ENCODE measurements at places on chromosomes 11 and 22.
A peak's percentile ranks its signal among the peaks of the same experiment; 100 is the strongest.

- DNase-seq: no peak
Observed at GRCh38 chr22:46574993-46575910, 37.8 kb upstream of the CELSR1 start.

- DNase-seq: no peak
Observed at GRCh38 chr11:77092382-77092781, 10.3 kb upstream of the OMP start.

GRCh38 chr22:21909871-21910270 is 42.4 kb upstream of the MAPK1 start:
- peak; percentile 1 for DNase-seq

DNA sequence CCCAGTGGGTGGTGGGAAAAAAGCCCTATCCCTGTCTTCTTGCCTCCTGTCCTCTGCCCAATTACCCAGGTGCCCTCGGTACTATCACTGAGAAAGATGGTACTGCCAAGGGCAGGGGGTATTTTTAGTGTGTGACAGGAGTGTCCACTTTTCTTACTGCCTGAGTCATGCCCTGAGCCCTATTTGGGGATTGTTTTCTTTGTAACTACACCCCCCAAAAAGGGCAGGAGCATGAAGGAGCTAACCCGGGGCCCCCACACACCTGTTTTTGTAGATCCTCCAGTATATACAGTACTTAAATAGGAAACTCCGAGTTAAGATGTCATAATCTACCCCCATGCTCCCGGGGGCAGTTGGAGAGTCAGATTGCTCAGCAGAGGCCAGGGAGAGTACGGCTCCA is 3.8 kb downstream of the SMTNL1 start:
- DNase-seq: no peak

DNA sequence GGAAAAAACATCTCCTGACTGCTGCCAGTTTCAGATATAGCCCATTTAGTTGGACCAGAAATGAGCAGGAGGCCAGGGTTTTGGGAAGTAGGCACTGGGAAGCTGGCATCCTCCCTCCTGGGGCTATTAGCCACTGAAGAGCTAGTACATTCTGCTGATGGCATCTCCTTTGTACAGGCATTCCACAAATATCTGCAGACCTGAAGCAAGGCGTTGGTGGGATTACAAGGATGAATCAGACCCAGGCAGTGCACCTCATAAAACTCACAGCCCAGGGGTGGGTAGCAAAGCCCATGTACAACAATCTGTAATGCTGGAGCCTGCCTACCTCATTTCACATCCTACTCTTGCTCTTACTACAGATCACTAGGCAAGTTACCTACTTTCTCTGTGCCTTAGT is 27.5 kb upstream of the POU2AF1 start:
- DNase-seq: no peak

DNA sequence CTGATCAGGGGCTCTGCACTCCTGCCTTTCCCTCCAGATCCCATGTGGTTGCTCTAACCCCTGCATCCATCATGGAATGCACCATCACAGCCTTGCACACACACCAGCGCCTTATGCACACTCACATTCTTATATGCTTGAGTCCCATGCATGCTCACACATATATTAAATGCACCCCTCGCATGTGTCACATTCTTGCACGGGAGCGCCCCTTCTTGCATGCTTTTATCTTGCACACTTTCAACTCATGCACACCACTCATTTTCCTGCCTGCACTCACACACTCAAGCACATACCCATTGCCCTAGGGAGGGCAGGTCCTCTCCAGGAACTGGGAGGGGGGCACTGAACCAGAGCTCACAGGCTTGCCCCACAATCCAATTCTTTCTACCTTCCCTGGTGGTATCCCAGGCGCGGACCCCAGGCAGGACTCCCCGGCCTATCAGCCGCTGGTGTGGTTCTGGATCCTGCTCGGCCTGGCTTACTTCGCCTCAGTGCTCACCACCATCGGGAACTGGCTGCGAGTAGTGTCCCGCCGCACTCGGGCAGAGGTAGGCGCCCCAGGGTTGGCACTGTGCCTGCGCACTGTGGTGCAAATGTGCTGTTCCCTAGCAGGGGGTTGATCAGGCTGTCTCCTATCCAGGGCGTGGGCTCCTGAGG is 2.3 kb upstream of the CATSPERZ start:
- no peak for DNase-seq

DNA sequence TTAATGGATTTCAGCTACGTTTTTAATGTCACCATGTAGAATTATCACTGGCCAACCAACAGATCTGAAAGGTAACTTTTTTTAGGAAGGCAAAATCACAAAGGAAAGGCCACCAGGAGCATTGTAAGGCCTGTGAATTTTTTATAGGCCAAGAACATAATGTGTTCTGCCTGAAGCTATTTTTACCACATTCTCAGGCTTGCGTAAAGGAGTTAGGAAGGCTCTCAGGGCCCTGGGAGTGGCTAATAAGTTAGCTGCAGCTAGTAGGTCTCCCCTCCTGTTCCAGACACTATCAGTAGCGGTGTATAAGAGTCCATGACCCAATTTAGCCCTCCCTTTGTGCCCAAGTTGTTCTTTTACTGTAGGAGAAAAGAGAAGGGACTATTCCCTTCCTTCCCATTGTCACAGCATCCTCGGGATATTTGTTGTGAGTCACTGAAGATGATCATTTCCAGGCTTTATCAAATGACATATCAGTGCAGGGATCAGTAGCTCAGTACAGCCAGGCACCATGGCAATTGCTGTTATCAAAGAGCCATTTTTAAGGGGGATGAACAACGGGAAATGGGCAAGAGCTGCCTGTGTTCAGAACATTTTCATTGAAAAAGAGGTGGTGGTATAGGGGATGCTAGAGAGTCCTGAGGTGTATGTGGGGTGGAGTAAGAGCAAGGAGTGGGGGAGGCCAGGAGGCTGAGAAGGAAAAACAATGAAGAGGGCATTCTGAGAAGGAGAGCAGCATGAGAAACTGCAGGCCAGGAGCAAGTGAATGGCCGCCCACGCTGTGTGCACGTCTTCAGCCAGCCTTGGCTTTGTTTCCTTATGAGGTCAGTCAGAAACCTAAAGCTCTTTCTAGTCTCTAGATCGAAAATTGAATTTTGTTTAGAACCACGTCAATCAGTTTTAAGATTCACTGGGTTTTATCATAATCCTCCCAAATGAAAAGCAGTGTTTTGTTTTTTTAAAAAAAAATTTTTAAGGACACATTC is 940.3 kb downstream of the NTM start:
- no peak for DNase-seq

- DNase-seq: no peak
Observed at GRCh38 chr22:48931452-48931851, 896.2 kb downstream of the BRD1 start.

GRCh38 chr11:130554241-130555055 is 106.0 kb downstream of the ADAMTS15 start:
- DNase-seq: no peak

DNA sequence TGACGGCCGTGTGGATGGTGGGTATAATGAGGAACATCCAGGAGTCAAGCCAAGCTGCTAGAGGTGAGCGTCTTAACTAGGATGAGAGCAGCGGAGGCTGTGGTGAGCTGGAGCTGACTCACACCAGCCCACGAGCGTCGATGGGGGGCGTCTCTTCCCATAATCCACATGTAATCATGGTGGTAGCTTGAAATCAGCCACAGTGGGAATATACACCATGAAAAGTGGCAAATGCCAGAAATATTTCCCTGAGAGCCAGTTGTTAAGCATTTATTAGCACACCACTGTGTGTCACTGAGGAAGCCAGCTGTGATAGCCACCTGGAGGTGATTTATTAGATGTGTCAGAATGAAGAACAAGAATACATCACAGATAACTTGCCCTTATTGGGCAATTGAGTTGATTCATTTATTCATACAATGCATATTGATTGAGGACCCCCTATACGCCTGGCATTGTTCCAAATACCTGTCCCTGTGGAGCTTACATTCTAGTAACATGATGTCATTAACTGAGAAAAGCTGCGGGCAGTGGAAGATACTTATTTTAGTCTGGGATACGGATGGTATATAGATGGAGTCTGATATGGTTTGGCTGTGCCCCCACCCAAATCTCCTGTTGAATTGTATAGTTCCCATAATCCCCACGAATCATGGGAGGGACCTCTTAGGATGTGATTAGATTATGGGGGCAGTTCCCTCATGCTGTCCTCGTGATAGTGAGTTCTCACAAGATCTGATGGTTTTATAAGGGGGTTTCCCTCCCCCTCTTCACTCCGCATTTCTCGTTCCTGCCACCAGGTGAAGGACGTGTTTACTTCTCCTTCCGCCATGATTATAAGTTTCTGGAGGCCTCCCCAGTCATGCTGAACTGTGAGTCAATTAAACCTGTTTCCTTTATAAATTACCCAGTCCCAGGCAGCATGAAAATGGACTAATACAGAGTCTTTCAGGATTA is 473.4 kb downstream of the METTL15 start:
- no peak for DNase-seq

DNA sequence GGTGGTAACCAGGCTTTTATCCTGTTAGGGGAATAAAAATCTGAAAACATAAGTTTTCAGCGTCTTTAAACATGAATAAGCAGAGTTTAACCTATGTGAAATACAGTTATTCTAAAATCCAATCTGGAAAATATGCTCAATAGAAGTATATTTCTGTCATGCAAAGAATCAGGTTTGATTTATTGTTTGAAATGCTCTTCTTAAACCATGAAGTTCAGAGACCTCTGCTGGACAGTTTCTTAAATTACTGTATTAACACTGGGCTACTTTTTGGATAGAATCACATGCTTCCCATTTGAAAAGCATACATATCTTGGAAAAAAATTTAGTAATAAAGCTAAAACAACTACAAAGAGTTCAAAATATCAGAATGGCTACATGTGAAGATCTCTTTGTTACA is 25.4 kb downstream of the APIP start:
- DNase-seq: peak; percentile 32

GRCh38 chr11:10208131-10208575 is 85.9 kb downstream of the SBF2 start:
- DNase-seq: peak; percentile 51

DNA sequence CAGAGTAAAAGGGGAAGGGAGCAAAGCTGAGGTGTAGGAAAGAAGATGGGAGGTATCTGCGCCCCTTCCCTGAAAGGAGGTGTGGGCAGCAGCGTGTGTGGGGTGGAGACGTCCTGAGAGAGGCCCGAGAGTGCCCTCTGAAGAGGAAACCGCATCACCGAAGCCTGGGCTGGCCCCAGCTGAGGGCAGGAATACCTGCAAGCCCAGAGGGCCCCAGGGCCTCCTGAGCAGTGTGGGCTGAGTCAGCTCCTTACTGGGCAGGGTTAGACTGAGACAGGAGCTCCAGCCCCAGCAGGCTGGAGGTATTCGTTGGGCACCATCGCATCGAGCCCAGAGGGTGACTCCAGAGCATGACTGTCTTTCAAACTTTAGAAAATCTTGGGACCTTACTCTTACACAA is 534.0 kb upstream of the B3GAT1 start:
- DNase-seq: no peak

DNA sequence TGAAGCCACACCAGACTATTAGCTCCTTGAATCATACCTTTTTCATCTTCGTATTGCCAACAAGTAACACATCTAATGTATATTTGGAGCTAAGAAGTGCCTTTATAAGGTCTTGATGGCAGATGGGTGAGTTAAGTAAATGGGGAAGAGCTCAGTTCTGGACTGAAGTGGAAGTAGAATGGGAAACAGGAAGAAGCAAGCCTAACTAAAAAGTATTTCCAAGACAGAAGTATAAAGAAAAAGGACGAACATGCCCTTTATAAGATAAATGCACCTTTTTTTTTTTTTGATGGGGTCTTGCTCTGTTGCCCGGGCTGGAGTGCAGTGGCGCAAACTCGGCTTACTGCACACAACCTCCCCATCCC is 14.5 kb downstream of the CRTAM start:
- no peak for DNase-seq

DNA sequence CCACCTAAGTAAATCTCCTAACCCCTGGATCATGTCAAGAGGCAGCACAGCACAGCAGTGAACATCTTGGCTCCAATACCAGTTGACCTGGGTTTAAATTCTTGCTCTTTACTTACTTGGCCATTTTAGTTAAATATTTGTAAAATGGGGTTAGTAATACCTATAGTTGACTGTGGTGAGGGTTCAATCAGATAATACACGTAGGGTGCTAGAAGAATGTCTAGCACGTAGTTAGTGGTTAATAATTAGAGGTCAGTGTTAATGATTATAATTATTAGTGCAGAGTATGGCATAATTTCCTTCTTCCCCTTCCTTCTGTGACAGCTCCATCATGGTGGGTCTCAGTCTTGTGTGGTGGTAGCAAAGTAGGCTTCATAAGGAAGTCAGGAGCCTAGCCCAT is 520.8 kb downstream of the INSC start:
- DNase-seq: no peak

- peak; percentile 61 for DNase-seq
Observed at GRCh38 chr11:931385-931784, 5.7 kb downstream of the AP2A2 start.

GRCh38 chr11:70066136-70066520 is 12.0 kb upstream of the ANO1 start:
- no peak for DNase-seq

DNA sequence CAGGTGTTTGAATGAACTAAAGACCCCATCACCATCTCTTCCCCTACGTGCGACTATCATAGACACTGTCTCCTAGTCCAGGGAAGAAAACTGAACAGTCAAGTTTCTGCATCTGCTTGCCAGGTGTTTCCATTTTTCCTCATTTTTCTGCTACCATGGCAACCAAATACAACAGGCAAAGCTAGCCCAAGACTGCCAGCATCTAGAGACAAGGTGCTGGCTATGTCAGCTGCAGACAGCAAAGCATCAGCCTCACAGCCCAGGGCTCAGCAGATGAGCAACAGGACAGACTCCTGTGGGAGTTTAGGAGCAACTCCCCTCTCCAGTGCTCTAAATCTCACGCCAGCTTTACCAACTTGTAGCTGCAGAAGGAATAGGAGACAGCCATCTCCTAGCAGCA is 124.3 kb downstream of the C11orf58 start:
- DNase-seq: no peak

DNA sequence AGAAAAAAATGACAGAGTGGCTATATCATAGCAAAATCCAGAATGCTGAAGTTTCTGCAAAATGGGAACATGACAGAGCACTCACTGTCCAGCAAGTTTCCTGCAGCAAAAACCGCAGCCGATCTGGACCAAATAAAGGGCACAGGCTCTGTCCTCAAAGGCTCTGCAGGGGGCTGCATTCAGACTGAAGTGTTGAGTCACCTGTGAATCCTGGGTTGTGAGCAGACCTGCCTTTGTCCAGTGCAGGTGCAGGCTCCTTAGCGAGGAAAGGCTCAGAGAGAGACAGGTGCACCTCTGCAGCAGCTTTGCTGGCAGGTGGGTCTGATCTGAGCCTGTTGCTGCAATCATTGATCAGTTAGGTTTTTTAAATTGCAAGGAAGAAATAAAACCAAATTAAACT is 29.3 kb upstream of the NFAM1 start:
- no peak for DNase-seq

DNA sequence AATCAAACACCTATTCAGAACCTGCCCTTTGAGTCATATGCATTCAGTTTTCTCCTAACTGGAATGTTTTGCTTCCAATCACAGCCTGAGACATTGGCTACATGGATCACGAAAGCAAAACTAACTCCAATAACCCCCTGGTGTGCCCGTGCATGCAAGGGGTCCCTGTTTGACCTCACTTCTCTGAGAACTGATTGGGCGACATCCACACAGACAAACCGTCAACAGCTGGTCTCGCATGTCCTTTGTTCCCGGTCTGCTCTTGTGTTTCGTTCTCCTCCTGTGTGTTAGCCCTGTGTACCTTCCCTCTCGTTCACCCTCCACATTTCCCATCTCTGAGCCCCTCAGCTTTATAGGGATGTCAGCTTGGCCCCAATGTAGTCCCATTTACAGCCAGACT is 67.2 kb upstream of the TTC12 start:
- no peak for DNase-seq

Measured in GM03348 (cell line).